Ovary (tissue), 10 donors: ENCODE measurements at places on chromosomes 6 and 20. TPM values are rescaled to one million over a fixed set of nuclear protein-coding genes. Genes with fewer than 3 reads are reported as not detected.

- no peak for DNase-seq
Measured at GRCh38 chr20:53597521-53598120, 4.0 kb upstream of the ZNF217 start.

DNA sequence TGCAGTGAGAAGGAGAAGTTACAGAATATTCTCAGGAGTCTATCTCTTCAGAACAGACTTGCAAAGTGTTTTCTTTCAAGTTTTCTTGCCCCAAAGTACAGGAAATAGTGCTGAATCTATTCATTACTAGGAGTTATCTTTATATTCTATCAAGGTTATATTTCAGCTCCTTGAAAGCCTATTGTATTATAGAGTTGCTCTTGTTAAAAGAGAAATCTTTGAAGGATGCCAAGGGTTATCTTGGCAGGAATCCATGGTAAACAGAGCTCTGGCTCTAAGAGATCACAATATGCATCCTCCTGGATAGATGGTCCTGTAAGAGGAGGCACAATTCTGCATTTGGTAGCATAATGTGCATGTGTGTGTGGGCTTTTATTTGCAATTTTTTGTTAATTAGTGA lies 21.2 kb upstream of the SNRPB2 start:
- no peak for DNase-seq

DNA sequence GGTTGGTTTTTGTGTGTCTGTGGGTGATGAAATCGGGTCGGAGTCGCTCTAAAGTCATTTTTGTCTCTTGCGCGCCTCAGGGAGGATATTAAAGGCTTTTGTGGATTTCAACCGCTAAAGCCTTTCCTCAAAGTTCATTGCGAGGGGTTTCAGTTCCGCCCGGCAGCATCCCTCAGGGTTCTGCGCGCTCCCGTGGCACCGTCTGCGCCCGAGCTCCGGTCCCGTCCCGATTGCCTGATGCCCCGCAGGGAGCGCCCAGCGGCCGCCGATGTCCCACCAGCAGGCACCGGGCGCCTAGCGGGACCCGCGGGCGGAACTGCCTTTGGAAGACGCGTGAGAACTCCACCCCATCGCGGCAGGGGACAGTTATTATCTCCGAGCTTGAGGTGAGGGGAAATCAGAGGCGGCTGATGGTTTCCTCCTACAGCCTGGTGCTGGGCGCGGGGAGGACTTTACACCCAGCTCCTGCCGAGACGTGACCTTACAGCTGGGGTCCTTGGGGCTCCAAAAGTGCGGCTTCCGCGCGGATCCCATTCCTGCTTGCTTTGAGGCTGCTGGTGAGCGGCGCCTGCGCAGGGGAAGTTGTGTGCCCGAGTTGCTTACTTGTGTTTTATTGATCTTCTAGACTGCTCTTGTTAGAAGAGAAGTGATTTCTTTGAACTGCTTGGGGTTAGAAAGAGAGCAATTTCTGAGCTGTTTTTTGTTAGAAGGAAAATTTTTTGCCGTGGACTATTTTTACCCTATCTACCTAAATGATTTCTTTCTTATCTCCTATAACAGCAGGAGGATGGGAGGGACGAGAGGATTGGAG lies 27.1 kb downstream of the ULBP1 start:
- no peak for DNase-seq

The SLC22A16 gene
- not detected for total RNA-seq

The ABHD16A gene
- total RNA-seq, result 36.7 TPM
